Right atrium auricular region (tissue), 2 donors: ENCODE measurements at places on chromosomes 5 and 9. TPM values are rescaled to one million over a fixed set of nuclear protein-coding genes. Genes with fewer than 3 reads are reported as not detected.

DNA sequence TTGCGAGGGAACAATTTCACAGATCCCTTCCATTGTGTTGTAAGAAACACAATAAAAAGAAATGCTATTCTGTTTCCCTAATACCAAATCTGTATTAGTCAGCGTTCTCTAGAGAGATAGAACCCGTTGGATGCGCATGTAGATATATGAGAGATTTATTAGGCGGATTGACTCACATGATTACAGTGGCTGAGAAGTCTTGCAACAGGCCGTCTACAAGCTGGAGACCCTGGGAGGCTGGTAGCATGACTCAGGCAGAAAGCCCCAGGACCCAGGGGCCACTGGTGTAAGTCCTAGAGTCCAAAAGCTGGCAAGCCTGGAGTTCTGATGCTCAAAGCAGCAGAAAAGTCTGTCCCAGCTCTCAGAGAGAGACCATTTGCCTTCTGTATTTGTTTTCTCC lies 18.4 kb upstream of the IL17B start:
- no peak for DNase-seq

GRCh38 chr9:34547960-34548611 lies 25.3 kb upstream of the ENHO start:
- peak; percentile 82 for DNase-seq

- peak; percentile 63 for DNase-seq
Measured at GRCh38 chr5:137743031-137743640, 7.2 kb upstream of the KLHL3 start.

Gene TAF11L2
- not detected for total RNA-seq

DNA sequence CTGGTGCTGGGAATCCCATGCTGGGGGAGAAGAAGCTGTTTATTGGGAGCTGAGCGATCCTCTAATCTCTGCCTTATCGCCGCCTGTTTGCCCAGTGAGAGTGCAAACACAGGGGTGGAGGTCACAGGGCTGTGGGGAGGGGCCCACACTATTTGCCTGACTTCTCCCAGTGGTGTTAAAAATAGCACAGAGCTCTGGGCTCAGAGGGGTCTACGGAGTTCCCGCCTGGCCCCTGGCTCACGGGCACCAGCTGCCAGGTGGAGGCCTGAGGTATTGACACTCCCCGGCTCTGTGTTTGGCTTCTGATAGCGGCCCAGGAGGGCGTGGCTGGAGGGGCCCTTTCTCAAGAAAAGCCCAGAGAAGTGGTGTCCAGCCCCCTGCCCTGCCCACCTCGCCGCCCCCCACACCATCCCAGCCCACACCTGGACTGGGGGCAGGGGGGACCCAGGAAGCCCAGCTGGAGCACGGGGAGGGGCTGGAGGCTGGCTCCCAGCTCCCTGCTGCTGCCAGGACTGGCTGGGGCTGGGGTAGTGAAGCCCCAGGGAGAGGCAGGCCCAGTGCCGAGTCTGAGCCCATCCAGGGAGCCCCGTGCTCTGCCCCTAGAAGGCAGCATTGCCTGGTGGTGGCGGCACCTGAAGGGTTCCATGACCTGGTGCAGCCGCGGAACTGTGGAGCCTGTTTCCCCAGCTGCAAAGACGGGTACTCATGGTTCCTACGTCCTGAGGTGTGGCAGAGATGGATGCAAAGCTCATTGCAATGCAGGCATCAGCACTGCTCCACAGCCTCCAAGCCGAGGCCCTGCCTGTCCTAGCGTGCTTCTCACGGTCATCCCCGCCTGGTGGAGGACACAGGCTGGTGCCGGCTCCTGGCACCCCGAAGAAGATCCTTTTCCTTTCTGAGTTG lies 35.7 kb upstream of the EGFL7 start:
- no peak for DNase-seq

- no peak for DNase-seq
Measured at GRCh38 chr5:73459366-73459765, 10.8 kb upstream of the FOXD1 start.

Gene ABLIM3
- total RNA-seq = 109 TPM

DNA sequence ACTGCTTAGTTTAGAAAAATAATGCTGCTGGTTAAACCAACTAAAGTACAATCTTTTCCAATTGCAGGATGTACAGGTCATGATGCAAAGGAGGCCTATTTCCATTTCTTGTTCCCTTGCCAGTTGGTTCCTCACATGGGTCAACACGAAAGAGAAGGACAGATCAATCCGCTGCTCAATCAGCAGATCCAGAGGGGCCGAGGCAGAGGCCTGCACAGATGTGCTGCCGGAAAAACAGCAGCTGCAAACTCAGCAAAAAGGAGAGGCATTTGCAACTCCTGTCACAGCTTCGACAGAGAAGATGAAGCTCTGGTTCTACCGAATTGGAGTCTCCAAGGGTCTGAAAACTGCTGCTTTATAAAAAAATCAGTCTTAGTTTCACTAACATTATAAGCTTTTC lies 69.8 kb downstream of the NIPSNAP3B start:
- DNase-seq = no peak

Gene SLC4A9
- total RNA-seq = not detected

GRCh38 chr5:106393276-106393675 lies 1277.5 kb downstream of the EFNA5 start:
- no peak for DNase-seq

DNA sequence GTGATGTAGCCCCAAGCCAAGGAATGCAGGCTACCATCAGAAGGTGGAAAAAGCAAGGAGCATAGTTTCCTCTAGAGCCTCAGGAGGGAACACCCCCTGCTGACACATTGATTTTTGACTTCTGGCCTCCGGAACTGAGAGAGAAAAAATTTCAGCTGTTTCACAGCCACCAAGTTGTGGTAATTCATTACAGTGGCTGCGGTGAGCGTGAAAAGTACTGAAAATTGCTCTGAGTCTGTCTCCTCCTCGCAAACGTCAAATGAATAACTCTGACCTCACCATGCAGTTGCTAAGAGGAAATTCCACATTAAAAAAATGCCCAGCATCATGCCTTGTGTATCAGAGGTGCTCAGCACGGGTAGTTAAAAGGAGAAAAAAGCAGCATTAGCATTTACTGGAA lies 277.9 kb upstream of the MSX2 start:
- no peak for DNase-seq

Gene LYSMD3
- 18.5 TPM for total RNA-seq

DNA sequence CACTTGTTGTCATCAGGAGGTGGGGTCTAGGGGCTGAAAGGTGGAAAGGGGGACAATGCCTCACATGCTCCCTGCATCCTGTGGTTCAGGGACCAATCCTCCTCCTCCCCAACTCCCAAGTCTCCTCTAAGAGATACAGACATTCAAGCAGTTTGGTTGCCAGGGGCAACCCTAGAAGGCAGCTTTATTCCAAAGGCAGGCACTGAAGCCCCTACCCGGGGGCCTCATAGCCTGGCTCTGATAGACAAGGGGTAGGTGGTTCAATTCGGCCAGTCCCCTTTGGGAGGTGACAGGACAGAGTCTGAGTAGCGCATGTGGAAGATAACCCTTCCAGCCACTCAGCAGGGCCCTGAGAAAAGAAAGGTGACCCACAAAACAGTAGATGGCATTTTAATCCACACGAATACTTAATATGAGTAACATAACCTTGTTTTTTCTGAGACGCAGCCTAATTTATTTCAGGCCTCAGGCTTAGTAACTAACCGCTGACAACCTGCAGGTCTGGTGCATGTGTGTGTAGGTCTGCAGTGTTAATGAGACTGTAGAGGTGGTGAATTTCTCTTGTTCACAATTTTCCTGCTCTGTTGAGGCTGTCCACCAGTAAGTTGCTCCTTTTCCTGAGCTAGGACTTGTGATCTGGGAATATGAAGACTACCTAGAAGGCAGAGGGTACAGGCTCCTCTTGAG lies 31.3 kb upstream of the HSPA9 start:
- no peak for DNase-seq

Gene BTNL8
- total RNA-seq = 0.59 TPM

DNA sequence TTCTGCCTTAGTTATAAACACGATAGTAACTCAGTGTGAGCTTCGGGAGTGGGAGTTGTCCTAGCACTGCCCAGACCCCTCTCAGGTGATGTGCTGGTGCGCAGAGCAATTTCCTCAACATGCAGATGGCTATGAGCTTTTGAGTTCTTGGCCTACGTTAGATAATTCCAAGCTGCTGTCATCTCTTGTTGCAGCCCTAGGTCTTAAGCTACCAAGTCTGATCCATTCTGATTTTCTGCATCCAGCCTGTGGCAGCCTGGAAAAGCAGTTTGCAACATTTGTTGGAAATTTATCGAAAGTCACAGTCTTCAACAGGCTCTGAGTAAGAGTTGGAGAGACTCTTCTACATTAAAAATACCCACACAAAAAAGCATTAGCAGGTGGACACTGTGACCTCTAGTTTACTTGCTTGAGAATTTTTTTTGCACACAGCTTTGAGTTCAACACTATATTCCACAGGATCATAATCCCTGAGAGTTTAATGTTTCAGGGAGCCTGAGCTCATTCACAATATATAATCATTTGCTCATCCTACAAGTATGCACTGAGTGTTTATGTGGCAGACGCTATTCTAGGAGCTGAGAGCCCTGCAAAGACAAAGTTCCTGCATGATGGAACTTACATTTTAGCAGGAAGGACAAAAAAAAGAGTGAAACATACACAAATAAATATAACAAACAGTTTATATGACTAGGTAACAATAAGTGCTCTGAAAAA lies 91.6 kb downstream of the UBE2QL1 start:
- peak; percentile 21 for DNase-seq

- DNase-seq = no peak
Measured at GRCh38 chr9:82532504-82533180, 530.3 kb downstream of the RASEF start.
